IMR-90 (cell line): ENCODE measurements at places on chromosomes 7 and 10. TPM values are rescaled to one million over a fixed set of nuclear protein-coding genes. Genes with fewer than 3 reads are reported as not detected.
A peak's percentile ranks its signal among the peaks of the same experiment; 100 is the strongest.

DNA sequence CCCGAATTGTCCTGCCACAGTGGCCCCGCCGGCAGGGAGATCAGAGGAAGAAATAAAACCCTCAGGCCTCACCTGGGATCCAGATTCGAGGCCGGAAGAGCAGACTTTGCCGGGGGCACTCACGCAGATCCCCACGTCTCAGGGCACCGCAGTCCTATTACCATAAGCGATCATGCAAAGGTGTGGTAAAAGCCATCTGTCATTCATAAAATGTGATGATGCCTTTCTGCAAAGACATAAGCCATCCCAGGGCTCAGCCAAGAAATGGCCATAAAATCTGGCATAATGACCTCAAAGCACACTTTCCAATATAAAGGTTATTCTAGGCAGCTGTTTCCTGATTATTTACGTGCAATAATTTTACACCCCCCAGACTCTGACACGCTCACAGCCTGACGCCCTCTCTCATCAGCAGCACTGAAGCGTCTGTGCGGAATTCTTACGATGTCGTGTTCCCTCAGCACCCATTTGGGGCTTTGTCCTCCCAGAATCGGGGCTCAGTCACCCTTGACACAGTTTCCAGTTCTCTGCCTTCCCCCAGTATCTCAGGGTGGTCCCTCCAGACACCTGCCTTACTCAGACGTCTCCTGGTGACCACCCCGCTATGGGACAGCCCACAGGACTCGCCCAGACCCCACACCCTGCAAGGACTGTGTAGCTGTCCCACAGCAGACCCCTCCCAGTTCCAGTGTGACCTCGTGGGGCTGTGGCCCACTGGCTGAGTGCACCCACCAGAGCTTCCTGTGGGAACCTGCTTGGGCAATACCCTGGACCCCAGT, 74.3 kb upstream of the FAM20C start:
- no peaks in the 10 kb centered on the region; the same call in 1 of the 2 replicates for H3K27me3 ChIP-seq
- peaks cover 11% of the 10 kb centered on the region for H3K4me1 ChIP-seq
- no peak overlapping the region for H3K4me3 ChIP-seq

DNA sequence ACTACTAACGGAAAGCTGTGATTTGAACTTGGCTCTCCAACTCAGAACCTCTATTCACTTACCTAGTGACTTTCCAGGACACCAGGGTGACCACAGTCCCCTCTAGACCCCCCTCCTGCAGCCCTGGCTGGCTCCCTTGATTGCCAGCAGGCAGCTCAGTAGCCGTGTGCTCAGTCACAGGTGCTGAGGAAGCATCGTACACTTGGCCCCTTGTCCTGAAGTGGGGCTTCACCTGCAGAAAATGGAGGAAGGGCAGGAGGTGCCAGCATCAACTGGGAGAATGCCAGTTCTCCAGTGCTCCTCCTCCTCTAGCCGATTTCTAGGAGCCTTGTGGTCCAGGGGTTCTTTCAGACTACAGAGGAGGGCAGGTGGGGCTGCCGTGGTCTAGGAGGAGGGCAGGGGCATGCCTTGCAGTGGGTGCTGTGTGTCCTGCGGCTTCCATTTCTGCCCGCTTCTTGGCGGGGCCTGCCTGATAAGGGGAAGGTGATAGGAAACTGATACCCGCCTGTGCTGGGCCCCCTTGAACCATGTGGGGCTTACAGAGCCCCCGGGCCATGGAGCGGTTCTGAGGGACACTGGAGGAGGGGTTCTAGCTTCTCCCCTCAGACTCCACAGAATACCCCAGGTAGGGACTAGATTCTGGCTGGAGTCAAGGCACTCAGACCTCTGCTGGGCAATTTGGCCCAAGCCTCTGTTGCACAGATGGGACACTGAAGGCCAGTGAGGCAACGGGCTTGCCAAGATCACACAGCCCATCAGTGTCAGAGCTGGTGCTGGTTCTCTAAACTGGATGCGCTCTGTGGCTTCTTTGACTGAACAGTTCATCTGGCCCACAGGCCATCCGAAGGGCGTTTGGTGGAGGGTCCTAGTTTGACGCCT, 14.0 kb downstream of the FAM241B start:
- H3K27ac ChIP-seq = no peak overlapping the region
- H3K4me1 ChIP-seq = no peaks in the 10 kb centered on the region; the same call in 1 of the 2 replicates
- H3K36me3 ChIP-seq = no peaks in the 10 kb centered on the region
- peaks cover 54% of the 10 kb centered on the region for H3K27me3 ChIP-seq
- DNase-seq = no peak

GRCh38 chr10:33963729-33964128, 629.3 kb upstream of the NRP1 start:
- peak; percentile 2 for DNase-seq
- H3K27me3 ChIP-seq = no peaks in the 10 kb centered on the region; the same call in 1 of the 2 replicates
- no peaks in the 10 kb centered on the region for H3K4me1 ChIP-seq
- H3K36me3 ChIP-seq = no peaks in the 10 kb centered on the region

DNA sequence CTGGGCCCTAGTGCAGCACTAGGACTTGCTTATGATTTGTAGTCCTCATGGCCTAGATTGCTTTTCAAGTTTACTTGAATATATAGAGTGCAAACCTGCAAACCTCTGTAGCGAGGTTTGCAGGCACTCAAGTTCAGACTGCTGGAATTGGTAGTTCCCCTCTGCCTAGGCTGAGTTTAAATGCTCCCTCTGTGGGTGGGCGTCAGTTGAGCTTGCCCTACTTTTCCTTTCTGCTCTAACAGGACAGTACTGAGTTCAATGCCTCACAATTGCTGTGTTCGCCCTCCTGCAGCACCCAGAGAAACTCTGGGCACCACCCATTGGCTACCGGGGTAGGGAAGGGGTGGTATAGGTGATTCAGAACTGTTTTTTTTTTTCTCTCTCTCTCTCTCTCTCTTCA, 31.6 kb downstream of the MYO3A start:
- no peak overlapping the region for H3K27ac ChIP-seq
- no peaks in the 10 kb centered on the region for H3K4me1 ChIP-seq
- H3K4me3 ChIP-seq = no peak overlapping the region
- no peaks in the 10 kb centered on the region for H3K27me3 ChIP-seq
- H3K36me3 ChIP-seq = no peaks in the 10 kb centered on the region

GRCh38 chr10:5895365-5895764, 5.3 kb downstream of the FBH1 start:
- no peak overlapping the region for H3K27ac ChIP-seq
- no peak for DNase-seq
- peaks cover 6% of the 10 kb centered on the region for H3K4me1 ChIP-seq
- peaks cover 27% of the 10 kb centered on the region for H3K36me3 ChIP-seq

GRCh38 chr7:18221377-18222293, 194.0 kb upstream of the PRPS1L1 start:
- H3K27ac ChIP-seq = no peak overlapping the region
- DNase-seq = peak; percentile 10
- no peaks in the 10 kb centered on the region for H3K36me3 ChIP-seq
- H3K4me3 ChIP-seq = no peak overlapping the region

DNA sequence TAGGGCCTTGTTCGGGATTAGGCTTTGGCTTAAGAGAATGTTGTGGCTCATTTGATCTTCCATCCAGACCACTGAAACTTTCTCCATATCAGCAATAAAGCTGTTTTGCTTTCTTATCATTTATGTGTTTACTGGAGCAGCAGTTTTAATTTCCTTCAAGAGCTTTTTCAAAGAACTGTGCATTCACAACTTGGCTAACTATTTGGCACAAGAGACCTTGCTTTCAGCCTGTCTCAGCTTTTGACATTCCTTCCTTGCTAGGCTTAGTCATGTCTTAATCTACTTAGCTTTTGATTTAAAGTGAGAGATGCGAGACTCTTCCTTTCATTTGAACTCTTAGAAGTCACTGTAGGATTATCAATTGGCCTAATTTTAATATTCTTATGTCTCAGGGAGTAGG, 19.1 kb upstream of the AKR1B1 start:
- H3K27ac ChIP-seq = no peak overlapping the region
- H3K36me3 ChIP-seq = no peaks in the 10 kb centered on the region

DNA sequence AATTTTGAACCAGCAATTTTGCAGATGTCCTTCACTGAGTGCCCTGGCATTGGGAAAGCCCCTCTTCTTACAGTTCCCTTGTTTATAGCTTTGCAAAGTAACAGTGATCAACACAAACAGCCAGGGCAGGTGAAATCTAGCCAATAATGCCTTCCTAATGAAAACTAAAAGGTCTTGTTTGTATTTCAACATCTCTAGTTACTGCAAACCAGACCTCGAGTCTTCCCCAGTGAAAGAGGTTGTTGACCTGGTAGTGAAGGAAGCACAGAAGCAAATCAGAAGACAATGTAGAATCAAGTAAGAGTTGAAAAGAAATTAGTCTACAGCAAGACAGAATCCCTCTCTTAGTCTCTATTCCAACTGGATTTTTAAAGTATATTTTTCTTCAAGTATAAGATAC, 231.2 kb downstream of the SNX13 start:
- DNase-seq = no peak
- H3K36me3 ChIP-seq = no peaks in the 10 kb centered on the region
- no peak overlapping the region for H3K4me3 ChIP-seq
- H3K27ac ChIP-seq = no peak overlapping the region
- H3K4me1 ChIP-seq = no peaks in the 10 kb centered on the region
- peaks cover 5% of the 10 kb centered on the region for H3K27me3 ChIP-seq

GRCh38 chr10:88830643-88831268, 20.9 kb downstream of the ANKRD22 start:
- no peak for DNase-seq
- no peak overlapping the region for H3K4me3 ChIP-seq
- no peaks in the 10 kb centered on the region for H3K36me3 ChIP-seq
- H3K27ac ChIP-seq = no peak overlapping the region
- H3K27me3 ChIP-seq = no peaks in the 10 kb centered on the region

GRCh38 chr7:98329100-98329790, 47.8 kb downstream of the BRI3 start:
- no peaks in the 10 kb centered on the region for H3K27me3 ChIP-seq
- H3K4me1 ChIP-seq = peaks cover 7% of the 10 kb centered on the region
- no peak overlapping the region for H3K4me3 ChIP-seq
- H3K27ac ChIP-seq = peak overlapping the region; percentile 7; the same call in 1 of the 2 replicates

DNA sequence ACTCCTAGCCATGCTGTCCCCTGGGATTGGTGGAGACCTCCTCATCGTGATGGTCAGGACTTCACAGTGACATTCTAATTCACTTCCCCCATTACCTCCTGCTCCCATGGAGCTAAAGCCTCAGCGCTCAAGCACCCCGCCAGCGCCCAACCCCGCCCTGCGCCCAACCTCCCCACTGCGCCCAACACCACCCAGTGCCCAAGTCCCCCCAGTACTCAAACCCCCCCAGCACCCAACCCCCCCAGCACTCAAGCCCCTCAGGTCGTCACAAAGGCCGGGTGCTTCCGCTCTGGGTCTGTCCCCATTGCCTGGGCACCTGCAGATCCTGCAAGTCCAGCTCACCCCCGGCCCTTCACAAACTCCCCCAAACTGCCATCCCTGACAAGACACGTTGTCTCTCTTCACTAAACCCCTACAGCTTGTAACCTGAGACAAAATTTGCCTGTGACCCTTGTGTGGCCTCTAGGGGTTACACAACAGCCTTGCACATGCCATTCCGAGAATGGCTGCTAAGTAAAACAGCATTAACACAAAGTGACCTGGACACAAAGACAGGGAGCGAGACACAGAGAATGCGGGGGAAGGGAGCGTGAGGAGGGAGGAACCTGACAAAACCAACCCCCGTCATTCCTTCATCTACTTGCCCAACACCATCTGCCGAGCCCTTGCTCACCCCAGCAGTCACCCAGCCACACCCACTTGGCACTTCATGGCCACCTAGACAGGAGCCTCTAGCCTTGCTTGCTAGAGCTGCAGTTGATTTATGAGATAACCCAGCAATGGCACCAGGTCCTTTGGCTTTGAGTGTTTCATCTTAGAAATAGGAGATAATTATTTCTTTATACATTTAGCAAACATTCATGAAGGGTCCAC, 107.8 kb downstream of the ADARB2 start:
- H3K27me3 ChIP-seq = no peaks in the 10 kb centered on the region
- no peaks in the 10 kb centered on the region for H3K4me1 ChIP-seq
- no peak overlapping the region for H3K27ac ChIP-seq

Gene HOXA1
- 0.54 and 0.83 TPM in 2 replicates for total RNA-seq

Gene RPEL1
- under 0.01 and 0.28 TPM in 2 replicates for total RNA-seq

Gene HMX3
- total RNA-seq = not detected in 2 replicates

Gene PLPP4
- total RNA-seq = 0.18 and 0.28 TPM in 2 replicates

Gene GNB2
- 62.0 and 67.5 TPM in 2 replicates for total RNA-seq

Gene IGFBP3
- 272 and 308 TPM in 2 replicates for total RNA-seq

Gene ZP3
- total RNA-seq = 0.54 and 0.83 TPM in 2 replicates

Gene KCNMA1
- 24.7 and 25.6 TPM in 2 replicates for total RNA-seq
